ENCODE measurements at places on chromosomes 12 and 14.
A peak's percentile ranks its signal among the peaks of the same experiment; 100 is the strongest.

DNA sequence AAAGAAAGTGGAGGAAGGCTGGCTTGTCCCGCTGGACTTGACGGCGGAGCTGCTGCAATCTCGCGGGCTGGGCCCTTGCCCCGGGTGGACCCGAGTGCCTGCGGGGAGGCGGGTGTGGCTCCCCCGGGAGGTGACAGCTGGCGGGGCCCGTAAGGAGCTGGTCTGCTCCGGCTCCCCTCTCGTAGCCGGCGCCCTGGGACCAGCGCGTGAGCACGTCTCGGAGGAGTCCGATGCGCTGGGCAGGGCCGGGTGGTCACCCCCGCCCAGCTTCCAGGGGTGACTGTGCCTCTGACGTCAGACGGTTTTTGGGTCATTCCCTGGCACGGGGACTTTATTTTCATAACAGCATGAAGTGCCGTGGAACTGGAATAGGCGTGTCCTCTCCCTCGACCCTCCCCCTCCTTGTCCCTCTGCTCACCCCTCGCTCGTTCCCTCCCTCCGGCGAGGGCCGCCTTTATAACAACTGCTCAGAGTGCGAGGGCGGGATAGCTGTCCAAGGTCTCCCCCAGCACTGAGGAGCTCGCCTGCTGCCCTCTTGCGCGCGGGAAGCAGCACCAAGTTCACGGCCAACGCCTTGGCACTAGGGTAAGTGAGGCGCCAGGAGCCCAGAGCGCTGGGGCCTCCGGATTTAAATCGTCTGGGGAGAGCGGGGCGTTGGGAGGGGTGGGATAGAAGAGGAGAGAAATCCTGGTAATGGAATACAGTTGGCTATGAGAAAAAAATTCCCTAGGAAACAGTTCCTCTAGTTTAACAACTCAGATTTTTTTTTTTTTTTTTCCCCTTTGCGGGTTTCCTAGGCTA lies at the start of gene GPRC5A:
Gene GPRC5A (plus strand): TSS at position 483 of the 801 bp plus-strand sequence. CDS start 16,688 bp downstream, outside the sequence.
- peak; percentile 19 for DNase-seq

- DNase-seq: peak; percentile 89
These were observed at the start of gene STX2 for GRCh38 chr12:130838951-130839769. TSS of gene STX2 (minus strand) at chr12:130839250. CDS start at chr12:130839099, 151 bp downstream.

GRCh38 chr14:93105362-93105761 lies 10.4 kb downstream of the ITPK1 start:
- DNase-seq: no peak

DNA sequence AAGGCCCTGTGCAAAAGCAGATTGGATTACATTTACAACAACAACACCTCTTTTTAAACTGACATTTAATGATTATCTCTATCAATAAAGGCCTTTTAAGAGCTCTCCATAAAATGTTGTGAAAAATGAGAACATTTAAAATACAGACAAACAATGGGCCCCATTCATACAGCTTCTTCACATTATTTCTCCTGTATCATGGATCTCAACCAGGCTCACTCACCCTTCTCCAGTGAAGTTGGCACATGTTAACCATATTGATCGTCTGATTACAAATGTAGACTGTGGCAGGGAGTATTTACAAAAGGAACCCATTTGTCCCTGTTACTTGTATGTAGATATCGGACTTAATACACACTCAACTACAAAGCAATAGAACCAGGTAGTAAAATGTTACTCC lies 220.2 kb upstream of the BTG1 start:
- no peak for DNase-seq

- no peak for DNase-seq
These were observed 7.8 kb upstream of the CD163L1 start for GRCh38 chr12:7451756-7452155.

DNA sequence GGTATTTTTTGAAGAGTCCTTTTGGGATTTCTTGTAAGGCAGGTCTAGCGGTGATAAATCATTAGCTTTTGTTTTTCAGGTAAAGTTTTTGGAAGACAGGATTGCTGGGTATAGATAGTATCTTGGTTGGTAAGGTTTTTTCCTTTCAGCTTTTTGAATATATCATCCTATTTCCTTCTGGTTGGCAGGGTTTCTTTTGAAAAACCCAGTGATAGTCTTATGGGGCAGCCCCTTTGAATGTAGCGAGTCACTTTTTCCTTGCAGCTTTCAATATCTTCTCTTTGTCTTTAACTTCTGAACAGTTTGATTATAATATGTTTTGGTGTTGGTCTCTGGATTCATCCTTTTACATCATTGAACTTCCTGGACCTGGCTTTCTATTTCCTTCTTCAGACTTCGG lies 20.2 kb downstream of the TMX1 start:
- DNase-seq: no peak

DNA sequence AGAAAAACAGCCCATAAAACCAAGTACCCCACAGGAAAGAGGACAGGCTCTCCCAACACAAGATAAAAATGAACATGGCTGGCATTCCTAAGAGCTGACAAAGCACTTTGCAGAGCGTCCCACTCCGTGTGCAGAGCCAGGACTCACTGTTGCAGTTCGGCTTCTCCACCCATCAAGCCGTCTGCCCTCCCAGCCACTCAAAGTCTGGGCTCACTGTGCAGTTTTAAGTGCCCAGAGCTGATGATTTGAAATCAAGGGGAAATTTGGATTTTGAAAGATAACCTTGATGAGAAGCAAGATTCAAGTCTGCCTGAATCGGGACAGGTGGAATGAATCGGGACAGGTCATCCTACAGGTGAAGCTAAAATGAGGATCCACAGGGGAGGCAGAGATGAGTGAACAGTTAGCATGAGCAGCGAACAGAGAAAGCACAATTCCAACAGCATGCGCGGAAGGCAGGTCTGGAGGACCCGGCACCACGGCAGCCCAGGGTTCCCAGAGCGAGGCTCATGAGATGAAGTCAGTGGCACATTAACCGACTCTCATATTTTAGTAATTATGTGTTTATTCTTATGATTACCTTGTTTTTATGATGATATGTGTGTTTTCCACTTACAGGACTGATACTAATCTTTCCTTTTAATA lies 39.8 kb upstream of the GPR68 start:
- DNase-seq: no peak

DNA sequence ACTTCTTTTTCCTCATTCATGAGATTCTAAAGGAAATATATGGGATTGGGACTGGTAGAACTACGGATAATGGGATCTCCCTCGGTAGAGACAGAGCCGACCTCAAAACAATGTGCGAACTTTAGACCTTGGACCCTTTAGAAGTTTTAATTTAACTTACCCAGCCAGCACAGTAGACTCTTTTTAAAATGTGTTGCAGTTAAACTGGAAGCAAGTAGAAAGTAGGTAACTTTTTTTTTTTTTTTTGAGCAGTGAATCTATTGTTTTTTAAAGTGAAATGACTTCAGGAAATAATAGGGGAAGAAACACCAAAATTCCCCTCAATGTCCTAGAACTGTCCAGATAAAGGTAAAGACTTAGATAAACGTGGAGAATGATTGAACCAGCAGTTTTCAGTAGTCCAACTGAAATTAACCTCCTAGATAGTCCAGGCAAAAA lies 1.1 kb upstream of the ATXN2 start:
- no peak for DNase-seq

DNA sequence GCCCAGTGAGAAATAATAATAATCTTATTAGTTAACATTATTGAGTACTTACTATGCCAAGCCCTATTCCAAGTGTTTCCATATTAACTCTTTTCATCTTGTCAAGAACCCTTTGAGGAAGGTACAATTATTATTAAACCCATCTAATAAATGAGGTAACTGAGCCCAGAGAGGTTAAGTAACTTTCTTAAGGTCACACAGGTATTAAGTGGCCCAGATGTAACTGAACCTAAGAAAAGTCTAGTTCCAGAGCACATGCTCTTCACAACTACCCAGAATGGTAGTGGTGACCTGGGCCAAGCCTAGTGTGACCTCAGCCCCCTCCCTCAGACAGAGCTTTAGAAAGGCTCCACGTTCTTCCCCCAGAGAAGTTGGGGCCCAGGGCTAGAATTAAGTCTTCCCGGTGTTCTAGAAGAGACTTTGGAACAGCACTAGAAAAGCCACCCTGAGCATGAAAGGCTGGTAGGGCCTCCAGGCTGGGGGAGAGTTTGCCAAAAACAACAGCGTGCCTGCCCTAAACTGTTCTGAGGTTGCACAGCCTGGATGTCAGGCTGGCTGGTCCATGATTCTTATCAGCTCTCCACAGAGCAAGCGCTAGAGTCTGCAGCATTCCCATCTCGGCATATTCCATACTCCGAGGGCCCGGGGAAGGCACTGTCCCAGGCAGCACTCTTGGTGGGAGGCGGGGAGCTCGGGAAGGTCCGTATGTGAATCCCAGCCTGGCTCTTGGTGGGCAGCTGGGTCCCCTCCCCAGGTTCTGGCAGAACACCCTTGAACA lies 41.3 kb upstream of the CTDSP2 start:
- DNase-seq: no peak

GRCh38 chr12:67750513-67751183 lies 102.1 kb downstream of the DYRK2 start:
- DNase-seq: no peak

- DNase-seq: no peak
These were observed 2.2 kb downstream of the TBPL2 start for GRCh38 chr14:55438066-55438683.

DNA sequence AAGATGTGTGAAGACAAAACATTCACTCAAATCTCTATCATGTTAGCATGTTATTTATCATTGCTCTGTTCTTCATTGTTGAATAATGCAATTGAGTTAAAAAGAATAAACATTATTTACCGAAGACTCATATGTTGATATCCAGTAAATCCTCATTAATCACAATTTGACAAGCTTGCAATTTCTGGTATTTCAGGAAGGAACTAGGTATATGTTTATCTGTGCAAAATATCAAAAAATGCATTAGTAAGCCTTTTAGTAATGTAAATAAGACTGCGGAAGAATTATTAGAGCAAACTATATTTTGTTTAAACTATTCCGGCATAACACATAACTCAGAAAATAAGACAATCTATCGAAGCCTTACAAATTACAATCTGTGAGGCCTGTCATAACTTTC lies 222.7 kb upstream of the NOVA1 start:
- no peak for DNase-seq

DNA sequence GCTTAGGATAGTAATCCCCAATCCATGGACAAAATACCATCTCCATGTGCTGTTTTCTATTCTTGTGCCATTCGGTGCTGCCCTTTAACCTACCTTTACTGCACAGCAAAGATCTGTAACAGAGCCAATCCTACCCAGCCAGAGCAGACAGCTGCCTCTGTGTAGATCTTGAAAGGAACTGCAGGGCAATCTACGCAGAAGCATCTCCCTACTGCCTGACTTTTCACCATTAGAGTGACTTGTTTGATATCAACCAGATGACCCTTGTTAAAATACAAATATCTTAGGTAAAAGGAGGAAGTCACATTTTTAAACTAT lies 33.9 kb upstream of the PPM1A start:
- DNase-seq: no peak

GRCh38 chr12:113238309-113238708 lies 17.0 kb downstream of the TPCN1 start:
- DNase-seq: no peak

DNA sequence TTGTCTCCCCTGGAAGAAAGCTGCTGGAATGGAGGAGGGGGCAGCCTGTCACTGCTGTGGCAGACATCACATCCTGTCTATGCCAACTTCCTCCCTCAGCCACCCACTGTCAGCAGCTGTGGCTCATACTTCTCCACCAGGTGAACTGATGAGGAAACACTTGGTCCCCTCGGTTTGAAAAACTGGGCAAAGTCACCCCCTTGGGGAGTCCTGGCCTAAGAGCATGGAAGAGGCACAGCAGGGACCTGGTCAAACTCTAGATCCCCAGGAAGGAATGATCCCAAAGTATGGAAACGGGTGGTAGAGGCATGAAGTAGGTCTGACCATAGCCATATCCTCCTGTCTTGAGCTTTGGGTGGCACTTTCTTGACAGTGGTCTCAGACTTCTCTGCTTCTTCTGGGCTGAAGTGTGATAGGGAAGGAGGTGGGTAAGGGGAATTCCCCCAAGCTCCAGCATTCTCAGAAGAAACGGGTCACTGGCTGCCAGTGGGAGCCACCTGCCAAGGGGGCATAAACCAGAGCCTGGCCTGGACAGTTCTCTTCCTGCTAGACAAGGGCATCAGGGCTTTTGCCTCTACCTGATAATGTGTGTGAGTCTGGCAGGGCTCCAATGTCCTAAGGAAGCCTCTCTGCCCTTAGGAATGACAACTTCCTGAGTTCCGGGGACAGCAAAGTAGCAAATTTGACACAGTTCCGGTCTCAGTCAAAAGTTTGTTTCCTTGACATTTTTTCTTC lies 36.0 kb downstream of the FMNL3 start:
- DNase-seq: peak; percentile 56

- DNase-seq: no peak
These were observed 465.2 kb downstream of the VRK1 start for GRCh38 chr14:97262336-97262735.

DNA sequence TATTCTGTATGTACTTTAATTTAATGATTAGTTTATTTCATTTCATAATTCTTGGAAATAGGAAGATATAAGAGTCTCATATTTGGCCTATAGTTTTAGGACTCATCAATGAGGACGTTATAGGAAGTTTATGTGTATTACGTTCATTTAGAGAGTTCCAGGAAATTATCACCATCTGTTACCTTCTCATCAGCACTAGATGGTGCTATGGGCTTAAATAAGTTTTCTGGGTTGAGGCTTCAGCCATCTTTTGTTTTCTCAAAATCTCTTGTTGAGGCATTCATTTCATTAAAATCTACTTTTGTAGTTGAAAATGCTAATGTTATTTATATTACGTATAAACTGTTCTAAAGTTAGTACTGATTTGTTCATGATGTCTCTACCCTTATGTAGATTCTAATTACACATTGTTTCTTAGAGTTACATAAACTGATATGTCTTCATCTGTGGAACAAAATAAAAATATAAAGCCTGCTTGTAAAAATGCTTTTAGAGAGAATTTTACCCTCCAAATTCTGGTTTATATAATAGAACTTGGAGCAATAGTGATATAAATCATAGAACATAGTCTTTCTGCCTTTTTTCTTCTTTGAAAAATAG lies 89.2 kb downstream of the CFAP54 start:
- DNase-seq: no peak

DNA sequence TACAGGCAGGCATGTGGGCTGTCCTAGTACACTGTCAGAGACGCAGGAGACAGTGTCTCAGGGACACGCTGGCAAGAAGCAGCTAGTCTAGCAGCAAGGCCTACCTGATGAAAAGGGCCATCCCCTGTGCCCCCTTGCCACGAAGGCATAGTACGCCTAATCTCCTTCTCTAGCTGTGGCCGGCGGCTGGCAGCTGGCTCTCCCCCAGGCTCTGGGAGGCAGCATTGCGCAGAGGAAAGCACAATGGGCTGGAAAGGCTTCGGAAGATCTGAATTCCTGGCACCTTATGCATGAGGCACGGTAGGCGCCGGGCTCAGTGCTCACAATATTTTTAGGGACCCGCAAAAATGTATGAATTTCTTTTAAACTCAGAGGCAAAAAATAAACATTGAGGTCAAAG lies 16.0 kb upstream of the PLEKHH1 start:
- no peak for DNase-seq

GRCh38 chr14:96762650-96763049 lies 34.5 kb upstream of the VRK1 start:
- no peak for DNase-seq

- DNase-seq: no peak
These were observed 485.4 kb downstream of the MDGA2 start for GRCh38 chr14:47189911-47190484.

Data from activated CD4-positive, alpha-beta T cell treated with anti-CD3 and anti-CD28 coated beads, Interleukin-2, amount 50 U/mL, for 1 hour (primary cell).